ENCODE measurements at places on chromosomes 12 and 14. TPM values are rescaled to one million over a fixed set of nuclear protein-coding genes. Genes with fewer than 3 reads are reported as not detected.

DNA sequence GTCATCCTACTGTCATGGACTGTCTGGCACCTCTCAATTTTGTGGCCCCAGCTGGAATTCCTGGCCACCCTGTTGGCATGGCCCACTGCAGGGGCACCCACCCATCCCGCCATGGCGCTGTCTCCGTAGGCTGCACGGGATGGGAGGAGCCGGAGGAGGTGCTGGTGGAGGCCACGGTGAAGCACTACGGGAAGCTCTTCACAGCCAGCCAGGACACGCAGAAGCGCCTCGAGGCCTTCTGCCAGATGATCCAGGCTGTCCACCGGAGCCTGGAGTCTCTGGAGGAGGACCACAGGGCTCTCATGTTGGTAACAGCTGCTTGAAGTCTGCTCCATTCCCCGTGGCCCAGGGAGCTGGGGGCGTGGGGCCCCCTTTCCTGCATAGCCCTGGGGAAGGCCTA lies 3.9 kb downstream of the CCDC197 start:
- H3K36me3 ChIP-seq: no peaks in the 10 kb centered on the region
- H3K27me3 ChIP-seq: peaks cover 7% of the 10 kb centered on the region
- DNase-seq: no peak
- no peaks in the 10 kb centered on the region for H3K4me1 ChIP-seq

ALX1 gene
- total RNA-seq: not detected

SSTR1 gene
- 3.0 TPM for total RNA-seq

DNA sequence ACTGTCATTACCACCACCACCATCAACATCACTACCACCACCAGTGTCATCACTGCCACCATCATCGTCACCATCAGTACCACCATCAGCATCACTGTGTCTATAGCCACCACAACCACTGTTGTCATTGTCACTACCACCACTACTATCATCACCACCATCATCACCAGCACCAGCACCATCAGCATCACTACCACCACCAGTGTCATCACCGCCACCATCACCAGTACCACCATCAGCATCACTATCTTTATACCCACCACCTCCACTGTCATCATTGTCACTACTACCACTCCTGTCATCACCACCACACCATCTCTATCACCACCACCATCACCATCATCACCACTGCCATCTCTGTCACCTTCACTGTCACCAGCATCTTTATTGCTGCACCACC lies 60.6 kb downstream of the BEGAIN start:
- H3K27ac ChIP-seq: no peak overlapping the region
- no peaks in the 10 kb centered on the region for H3K4me1 ChIP-seq
- H3K4me3 ChIP-seq: no peak overlapping the region
- H3K27me3 ChIP-seq: no peaks in the 10 kb centered on the region

GRCh38 chr12:120759591-120760348 lies 34.1 kb downstream of the ACADS start:
- H3K36me3 ChIP-seq: peaks cover 6% of the 10 kb centered on the region
- H3K4me3 ChIP-seq: no peak overlapping the region
- no peak overlapping the region for H3K27ac ChIP-seq
- no peaks in the 10 kb centered on the region for H3K4me1 ChIP-seq

DNA sequence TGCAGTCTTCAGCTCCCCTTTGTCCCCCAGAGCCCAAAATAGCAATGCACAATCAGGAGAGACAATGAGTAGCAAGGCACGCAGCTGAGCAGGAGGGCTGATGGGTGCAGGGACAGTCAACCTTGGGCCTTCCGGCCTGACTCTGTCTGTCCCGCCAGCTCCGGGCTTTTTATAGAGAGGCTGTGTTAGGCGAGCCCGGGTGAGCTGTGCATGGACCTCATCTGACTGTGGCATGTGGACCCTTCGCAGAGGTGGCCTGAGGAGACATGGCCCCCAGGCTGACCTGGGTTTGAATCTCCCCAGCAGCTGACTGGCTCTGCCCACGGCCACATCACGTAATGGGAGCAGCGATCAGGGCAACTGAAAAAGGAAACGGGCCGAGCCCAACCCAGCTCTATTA lies 177.9 kb downstream of the TSPAN9 start:
- peaks cover 4% of the 10 kb centered on the region for H3K27me3 ChIP-seq
- no peak for DNase-seq
- H3K4me3 ChIP-seq: no peak overlapping the region
- H3K4me1 ChIP-seq: no peaks in the 10 kb centered on the region
- H3K36me3 ChIP-seq: no peaks in the 10 kb centered on the region

LHX5 gene
- total RNA-seq: not detected

GRCh38 chr12:59404109-59404650 lies 191.6 kb upstream of the SLC16A7 start:
- H3K27me3 ChIP-seq: no peaks in the 10 kb centered on the region
- H3K36me3 ChIP-seq: no peaks in the 10 kb centered on the region
- no peaks in the 10 kb centered on the region for H3K4me1 ChIP-seq
- no peak overlapping the region for H3K27ac ChIP-seq

- peaks cover 3% of the 10 kb centered on the region for H3K4me1 ChIP-seq
- H3K27me3 ChIP-seq: peaks cover 2% of the 10 kb centered on the region
- no peaks in the 10 kb centered on the region for H3K36me3 ChIP-seq
- no peak for DNase-seq
- H3K27ac ChIP-seq: no peak overlapping the region
Measured at GRCh38 chr12:103908877-103909276, 21.3 kb upstream of the HSP90B1 start.

DNA sequence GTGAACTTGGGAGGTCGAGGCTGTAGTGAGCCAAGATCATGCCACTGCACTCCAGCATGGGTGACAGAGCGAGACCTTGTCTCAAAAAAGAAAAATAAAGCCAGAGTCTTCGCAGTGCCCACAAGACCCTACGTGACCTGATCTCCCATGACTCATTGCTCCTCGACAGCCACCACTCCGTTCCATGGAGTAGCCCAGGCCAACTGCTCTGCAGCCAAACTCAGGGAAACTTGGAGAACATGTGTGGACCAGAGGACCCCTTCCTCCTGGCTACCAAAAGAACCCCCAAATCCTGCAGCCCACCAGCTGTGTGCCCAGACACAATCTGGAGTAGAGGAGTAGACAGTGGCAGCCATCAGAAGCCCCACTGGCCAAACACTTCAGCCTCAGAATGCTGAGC lies 32.1 kb upstream of the PPP2R5C start:
- H3K27ac ChIP-seq: no peak overlapping the region
- H3K4me3 ChIP-seq: no peak overlapping the region
- no peaks in the 10 kb centered on the region for H3K36me3 ChIP-seq
- H3K27me3 ChIP-seq: no peaks in the 10 kb centered on the region

DNA sequence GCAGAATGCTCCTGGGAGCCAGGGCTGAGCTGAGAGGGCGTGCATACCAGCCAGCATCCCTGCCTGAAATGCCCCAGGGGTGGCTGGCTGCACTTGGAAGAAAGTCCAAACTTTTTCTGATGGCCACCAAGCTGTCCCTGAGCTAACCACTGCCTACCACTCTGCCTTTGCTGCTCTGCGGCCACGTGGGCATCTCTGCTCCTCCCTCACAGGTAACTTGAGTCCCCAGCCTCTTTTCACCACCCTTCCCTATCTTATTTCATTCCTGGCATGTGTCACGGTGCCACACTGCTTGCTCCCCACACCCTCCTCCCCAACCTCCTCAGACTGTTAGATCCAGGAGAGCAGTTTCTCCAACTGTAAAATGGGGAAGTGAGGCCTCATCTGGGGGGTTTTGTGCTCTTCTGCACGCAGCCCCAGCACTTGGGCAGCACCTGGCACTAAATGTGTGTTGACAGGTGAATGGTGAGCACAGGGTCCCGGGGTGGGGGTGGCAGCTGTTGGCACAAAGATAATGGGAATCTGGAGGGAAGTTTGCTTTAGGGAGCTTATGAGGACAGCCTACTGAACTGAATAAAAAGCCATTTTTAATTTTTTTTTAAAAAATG lies 113.0 kb downstream of the GLT1D1 start:
- no peaks in the 10 kb centered on the region for H3K36me3 ChIP-seq
- H3K4me3 ChIP-seq: no peak overlapping the region
- DNase-seq: no peak
- H3K27ac ChIP-seq: no peak overlapping the region

KIF26A gene
- total RNA-seq: 2.0 TPM

Measured in fibroblast of lung (primary cell).